ENCODE measurements at places on chromosomes 13 and 19.

- no peak for DNase-seq
Measured at GRCh38 chr19:8610041-8610935, at the start of gene ADAMTS10. TSS of gene ADAMTS10 (minus strand) at chr19:8610715. CDS start at chr19:8605710, 5,005 bp downstream.

GRCh38 chr13:26996965-26997752, 174.5 kb downstream of the USP12 start:
- DNase-seq: no peak

- no peak for DNase-seq
Measured at GRCh38 chr13:24301434-24301833, 7.9 kb upstream of the C1QTNF9 start.

DNA sequence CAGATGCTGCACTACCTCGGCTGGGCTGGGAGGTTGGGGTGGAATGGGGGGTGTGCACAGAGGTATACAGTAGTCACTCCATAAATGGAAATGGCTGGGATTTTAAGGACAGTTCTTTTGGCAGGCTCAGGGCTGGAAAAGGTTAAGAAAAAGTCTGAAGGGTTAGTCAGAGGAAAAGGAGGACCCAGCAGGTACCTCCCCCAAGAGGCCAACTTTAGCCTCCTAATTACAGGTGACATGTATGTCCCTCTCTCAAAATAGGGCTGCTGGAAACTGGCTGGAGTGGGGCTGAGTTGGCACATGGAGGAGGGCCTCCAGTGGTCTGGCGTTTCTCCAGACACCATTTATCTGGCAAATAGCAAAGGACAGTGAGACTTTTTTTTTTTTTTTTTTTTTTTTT, 994 bp downstream of the CCDC194 start:
- no peak for DNase-seq

- no peak for DNase-seq
Measured at GRCh38 chr13:112782429-112783010, 92.7 kb downstream of the ATP11A start.

DNA sequence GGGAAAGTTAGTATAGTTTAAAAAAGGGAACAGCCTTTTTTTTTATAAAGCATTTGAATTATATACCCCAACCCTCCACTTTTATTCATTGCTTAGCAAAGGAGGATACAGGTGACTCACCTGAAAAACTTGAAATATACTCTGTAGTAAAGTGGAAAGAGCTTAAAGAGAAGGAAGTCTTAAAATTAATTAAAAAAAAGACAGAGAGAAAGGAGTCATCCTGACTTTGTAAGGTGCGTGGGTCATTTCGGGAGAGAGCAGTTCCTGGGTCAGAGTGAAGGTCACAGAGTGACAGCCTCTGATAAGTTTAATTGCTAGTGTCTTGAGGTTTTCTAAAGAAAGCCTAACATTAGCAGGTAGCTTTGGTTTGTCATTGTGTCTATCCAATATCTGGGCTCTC, 310.3 kb downstream of the KLF5 start:
- no peak for DNase-seq

- DNase-seq: no peak
Measured at GRCh38 chr19:38545596-38545995, 72.2 kb downstream of the MAP4K1 start.

GRCh38 chr19:49362048-49362928, at the start of gene TEAD2:
TSS of gene TEAD2 (minus strand) at chr19:49362416. CDS start at chr19:49360075, 2,341 bp downstream.
- no peak for DNase-seq

GRCh38 chr19:2740314-2740656, 468 bp upstream of the SLC39A3 start:
- DNase-seq: no peak

- DNase-seq: no peak
Measured at GRCh38 chr19:58440556-58440955, 603 bp upstream of the ZNF132 start.

DNA sequence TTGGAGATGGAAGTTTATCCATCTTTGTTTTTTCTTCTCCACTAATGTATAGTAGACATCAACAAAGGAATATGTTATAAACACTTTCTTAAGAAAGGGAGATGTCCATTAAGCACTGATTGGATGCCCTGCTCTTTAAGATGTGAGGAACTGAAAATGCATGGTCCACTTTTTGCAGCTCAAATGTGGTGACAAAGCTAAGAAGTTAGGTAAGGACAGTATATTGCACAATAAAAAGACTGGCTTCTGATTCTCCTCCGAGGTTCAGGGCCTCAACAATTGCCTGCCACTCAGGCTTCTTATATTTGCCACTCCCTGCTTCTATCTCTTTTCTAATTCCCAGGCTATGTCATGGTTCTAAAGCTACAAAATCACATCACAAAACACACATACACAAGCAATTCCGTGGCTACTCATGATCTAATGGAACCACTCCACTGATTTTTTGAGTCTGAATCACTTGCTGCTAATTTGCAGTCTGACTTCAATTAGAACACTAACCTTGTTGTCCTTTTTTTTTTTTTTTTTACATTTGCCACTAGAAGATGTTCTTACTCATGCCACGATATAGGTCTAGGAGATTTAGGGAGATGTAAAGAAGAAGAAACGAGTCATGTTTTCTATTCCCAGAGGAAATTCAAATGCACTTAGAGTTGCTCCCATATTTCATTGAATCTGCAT, 29.6 kb upstream of the TNFSF11 start:
- DNase-seq: no peak

- no peak for DNase-seq
Measured at GRCh38 chr19:43467730-43468129, 2.3 kb upstream of the LYPD3 start.

DNA sequence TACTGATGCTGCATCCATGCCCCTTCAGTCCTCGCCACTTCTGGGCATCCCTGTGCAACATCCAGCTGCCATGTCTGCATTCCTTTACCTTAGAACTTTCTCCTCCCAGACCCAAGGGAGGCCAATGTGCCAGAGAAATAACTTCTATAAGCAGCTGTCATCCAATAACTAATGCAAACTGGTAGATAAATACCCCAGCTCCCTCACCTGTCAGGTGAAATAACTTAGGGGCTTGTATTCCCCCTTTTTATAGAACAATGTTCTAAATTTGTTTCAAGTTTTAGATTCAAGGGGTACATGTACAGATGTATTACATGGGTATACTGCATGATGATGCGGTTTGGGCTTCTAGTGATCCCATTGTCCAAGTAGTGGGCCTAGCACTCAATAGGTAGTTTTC, 880.1 kb downstream of the UQCRFS1 start:
- DNase-seq: no peak

DNA sequence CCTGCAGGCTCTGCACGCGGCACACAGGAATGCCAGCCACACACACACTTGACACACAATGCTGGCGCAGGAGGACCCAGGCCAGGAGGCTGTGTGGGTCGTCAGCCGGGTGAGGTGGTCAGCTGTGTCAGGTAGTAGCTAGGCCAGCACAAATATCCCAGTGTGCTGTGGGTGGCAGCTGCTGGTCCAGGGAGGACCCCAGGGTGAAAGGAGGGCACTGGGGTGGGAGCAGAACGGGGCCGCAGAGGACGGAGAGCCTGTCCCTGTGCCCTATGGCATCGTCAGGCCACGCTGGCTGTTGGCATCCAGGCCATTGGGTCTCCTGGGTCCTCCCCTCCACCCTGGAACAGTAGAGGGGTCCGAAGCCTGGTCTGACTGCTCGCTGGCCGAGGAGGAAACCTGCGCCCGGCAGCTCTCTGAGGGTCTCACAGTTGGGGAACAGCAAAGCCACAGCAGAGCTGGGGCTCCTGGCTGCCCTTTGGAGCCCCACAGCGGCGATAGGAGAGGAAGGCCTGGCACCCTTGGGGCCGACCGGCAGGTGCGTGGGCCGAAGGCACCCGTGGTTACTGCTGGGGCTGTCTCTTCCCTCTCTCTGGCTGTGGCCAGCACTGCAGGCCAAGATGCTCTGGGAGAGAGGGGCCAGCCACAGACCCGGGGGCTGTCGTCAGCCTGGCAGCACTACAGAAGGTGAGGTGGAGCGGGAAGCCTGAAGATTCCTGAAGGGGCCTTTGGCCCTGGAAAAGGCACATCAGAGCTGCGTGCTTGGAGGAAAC, 27.3 kb downstream of the C13orf46 start:
- no peak for DNase-seq

DNA sequence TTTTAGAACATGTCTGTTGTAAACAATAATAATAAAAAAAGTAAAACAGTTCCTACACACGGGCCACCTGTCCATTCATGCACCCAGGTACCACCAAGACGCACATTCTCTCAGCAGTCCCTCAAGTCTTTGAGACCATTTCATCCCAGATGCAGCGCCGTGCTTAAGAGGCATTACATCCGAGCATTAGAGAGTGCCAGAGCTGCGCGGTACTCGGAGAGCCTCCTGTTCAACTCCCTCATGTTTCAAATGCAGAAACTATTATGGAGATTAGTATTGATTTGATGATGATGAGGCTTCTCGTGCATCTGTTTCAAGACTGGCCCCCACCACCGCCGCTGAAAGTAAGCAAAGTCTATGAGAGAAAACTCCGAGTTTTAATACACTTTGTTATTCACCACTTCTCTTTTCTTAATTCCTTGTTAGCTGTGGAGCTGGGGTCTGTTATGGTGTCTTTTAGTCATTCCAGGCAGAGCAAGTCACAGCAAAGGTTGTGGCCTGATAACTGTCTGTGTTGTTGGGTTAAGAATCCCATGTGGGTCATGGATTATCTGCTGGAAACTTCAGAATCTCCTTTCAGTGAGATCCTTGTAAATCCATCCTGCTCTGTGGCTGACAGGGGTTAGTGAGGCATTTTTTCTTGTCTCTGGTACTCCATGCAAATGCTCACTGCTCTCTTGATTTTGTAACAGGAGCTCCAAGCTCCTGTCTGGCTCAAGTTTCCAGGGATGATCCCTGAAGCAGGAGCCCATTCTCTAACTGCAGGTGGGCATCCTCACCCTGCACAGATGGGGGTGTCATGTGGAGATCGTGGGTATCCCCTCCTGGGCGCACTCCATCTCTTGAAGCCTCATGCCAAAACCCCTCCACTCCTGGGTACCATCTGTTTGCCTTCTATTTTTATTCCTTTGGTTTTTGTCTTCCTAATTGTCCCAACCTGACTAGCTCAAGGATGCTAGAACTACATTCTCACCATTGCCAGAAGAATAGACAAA, 74.9 kb upstream of the MTIF3 start:
- DNase-seq: no peak

GRCh38 chr13:45468635-45469034, 3.9 kb downstream of the COG3 start:
- no peak for DNase-seq

GRCh38 chr13:100721885-100722512, 47.4 kb upstream of the TMTC4 start:
- peak; percentile 59 for DNase-seq

GRCh38 chr19:14347999-14348889, 33.0 kb upstream of the ADGRE5 start:
- no peak for DNase-seq

DNA sequence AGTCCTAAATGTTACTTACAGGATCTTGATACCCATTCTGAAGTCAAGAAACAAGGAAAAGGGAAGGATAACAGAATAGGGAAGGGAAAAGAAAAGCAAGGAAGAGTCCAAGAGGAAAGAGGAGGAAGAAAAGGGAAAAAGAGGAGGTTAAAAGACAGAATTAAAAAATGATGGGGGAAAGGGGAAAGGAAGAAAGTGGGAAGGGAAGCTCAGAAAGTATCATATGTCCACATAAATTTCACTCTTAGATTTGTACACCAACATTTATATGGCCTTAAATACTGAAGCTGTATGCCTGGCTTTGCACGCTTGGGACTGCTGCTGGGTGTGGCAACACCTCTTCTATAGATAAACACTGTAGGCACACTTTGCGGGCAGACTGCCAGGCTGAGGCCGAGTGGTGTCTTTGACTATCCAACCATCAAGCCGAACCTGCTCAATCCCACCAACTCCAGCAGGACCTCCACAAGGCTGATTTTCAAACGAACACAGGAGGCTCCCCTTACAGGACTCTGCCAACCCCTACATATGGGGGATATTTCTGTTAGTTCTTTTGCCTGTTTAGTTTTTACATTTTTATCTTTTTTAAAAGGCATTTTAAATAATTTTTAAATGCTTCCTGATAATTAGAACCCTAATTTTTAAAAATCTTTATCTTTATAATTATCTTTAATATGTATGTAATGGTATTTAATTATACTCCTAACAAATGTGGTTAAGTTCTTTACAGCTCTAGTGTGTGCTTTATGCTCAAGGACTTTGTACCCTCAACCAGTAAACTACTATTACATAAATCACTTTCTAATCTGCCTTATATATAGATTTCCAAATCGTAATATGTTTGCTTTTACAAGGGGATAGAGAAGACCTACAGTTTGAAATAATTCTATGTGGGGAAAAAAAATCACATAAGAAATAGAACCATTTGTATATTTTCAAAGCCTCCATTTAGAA, 154.2 kb downstream of the DIAPH3 start:
- DNase-seq: no peak

- no peak for DNase-seq
Measured at GRCh38 chr13:42650506-42650905, 76.6 kb downstream of the TNFSF11 start.

GRCh38 chr13:42876887-42877545, 95.6 kb downstream of the FAM216B start:
- no peak for DNase-seq

DNA sequence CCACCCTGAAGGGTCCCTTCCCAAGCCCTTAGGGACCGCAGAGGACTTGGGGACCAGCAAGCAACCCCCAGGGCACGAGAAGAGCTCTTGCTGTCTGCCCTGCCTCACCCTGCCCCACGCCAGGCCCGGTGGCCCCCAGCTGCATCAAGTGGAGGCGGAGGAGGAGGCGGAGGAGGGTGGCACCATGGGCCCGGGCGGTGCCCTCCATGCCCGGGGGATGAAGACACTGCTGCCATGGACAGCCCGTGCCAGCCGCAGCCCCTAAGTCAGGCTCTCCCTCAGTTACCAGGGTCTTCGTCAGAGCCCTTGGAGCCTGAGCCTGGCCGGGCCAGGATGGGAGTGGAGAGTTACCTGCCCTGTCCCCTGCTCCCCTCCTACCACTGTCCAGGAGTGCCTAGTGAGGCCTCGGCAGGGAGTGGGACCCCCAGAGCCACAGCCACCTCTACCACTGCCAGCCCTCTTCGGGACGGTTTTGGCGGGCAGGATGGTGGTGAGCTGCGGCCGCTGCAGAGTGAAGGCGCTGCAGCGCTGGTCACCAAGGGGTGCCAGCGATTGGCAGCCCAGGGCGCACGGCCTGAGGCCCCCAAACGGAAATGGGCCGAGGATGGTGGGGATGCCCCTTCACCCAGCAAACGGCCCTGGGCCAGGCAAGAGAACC, 1.5 kb downstream of the EGLN2 start:
- no peak for DNase-seq

- DNase-seq: no peak
Measured at GRCh38 chr13:113528101-113528812, 37.7 kb upstream of the DCUN1D2 start.

DNA sequence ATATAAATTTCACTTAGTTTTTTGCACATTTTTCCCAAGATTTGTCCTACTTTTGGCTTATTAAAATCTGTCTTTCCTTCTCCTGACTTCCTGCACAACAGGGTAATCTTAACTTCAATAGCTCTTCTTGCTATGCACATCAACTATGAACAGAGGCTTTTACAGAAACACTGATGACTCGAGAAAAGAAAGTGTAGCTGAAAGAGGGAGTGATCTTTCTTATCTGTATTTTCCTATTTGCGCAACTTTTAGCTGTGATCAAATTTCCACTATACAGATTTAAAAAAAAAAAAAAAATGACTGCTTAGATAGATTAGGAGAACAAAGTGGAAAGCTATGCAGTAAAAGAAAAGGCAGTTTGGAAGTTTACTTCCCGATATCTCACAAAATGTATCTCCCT, 406.9 kb downstream of the LIG4 start:
- no peak for DNase-seq

GRCh38 chr13:106565127-106565775, 2.7 kb downstream of the ARGLU1 start:
- DNase-seq: no peak
